ENCODE measurements at places on chromosomes 16 and 17.

DNA sequence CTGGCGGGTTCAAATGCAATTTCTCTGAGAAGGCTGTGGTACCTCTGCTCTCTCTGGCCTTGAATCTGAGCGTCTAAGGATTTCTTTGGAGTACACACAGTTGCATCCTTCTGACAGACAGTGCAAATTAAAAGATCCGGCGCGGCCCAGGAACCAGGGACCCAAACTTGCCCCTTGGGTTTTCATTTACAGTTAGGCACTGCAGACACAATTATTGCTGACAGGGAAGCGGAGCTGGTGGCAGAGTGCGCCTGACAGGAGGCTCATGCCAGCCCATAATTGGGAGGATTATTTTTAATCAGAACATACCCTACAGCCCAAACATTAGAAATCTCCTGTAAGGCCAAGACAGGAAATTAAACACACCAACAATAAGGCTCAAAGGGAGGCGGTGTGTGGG lies 1023.4 kb upstream of the RBFOX1 start:
- DNase-seq = no peak

DNA sequence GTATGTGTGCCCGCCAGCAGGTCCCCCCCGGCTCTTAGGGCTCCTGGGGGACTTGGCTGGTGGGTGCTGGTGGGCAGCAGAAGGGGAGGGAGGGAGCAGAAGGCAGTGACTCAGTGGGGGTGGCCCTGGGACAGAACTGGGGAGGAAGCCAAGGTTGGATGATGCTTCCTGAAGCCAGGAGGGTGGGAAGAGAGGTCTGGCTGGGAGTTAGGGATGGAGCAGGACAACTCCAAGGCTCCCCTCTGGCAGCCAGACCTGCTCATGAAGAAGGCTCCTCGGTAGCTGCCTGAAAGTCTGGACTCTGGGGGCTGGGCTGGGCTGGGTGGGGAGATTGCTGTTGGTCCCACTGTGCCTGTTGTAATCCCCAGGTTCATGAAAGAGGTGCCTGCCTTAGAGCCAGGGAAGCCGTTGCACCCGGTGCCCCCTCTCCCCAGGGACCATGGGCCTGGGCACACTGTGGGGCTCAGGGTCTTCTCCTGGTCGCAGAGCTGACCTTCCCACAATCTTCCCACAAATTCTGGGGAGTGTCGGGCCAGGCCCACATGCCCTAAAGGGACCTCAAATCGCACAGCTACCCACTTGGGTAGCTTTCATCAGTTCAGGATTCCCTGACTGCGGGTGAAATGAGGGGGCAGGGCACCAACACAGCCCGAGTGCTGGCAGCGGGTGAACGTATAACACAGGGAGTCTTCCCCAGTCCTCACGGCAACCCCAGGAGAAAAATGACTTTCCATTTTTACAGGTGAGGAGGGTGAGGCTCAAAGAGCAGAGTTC lies 1.1 kb upstream of the PLEKHG4 start:
- DNase-seq = no peak

DNA sequence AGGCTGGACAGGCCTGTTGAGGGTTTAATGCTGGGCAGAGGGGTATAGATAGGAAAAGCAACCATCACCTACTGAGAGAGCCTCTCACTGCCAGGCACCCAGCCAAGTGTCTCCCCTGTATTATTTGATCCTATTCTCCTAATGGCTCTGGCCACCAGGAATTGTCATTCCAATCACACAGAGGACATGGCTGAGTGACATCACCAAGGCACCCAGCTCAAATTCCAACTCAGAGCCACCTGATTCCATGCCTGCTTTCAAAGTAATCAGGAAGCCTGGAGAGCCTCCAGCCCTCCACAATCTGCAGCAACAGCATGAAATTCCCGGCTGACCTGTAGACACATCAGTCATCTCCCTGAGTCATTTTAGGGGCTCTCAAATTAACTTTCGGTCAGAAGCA lies 368.9 kb upstream of the C16orf82 start:
- no peak for DNase-seq

GRCh38 chr17:62986549-62986948 lies 20.5 kb downstream of the TANC2 start:
- no peak for DNase-seq

GRCh38 chr16:74561626-74562025 lies 45.3 kb downstream of the GLG1 start:
- no peak for DNase-seq

GRCh38 chr17:67534941-67535340 lies 157.9 kb downstream of the PITPNC1 start:
- DNase-seq = no peak

All from stimulated activated CD8-positive, alpha-beta memory T cell treated with anti-CD3 and anti-CD28 coated beads, Interleukin-2, amount 100 ng/mL, for 1 hour (primary cell).